ENCODE measurements at places on chromosomes 4 and X.
A peak's percentile ranks its signal among the peaks of the same experiment; 100 is the strongest.

DNA sequence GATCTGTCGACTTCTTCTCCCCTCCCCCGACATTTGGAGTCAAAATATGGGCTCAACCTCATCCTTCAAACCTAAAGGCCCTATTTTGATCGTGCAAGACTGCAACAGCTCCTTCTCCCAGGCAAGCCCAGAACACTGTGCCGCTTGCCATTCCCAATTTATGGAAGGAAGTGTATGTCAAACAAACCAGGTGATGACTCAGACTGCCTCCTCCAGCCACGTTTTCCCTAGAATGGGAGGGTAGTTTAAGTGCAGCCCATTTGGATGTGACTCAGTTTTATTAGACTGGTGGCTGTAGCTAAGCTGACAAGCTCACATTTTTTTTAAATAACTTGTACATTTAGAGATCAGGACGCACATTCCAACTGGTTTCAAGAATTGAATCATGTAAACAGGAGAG, 570.4 kb upstream of the DIPK2B start:
- no peak for DNase-seq

DNA sequence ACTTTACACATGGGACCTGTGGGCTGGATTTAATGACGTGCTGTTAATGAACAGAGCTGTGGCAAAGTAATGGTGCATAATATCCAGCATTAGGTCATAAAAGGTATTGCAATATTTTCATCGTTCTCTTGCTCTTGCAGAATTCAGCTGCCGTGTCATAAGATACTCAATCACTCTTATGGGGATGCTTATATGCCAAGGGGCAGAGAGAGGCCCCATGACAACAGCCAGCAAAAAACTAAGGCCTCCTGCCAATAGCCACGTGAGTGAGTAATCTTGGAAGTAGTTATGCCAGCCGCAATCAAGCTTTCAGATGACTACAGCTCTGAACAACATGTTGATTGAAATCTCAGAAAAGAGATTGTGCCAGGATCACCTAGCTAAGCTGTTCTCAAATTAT, 616.9 kb downstream of the FSTL5 start:
- no peak for DNase-seq

DNA sequence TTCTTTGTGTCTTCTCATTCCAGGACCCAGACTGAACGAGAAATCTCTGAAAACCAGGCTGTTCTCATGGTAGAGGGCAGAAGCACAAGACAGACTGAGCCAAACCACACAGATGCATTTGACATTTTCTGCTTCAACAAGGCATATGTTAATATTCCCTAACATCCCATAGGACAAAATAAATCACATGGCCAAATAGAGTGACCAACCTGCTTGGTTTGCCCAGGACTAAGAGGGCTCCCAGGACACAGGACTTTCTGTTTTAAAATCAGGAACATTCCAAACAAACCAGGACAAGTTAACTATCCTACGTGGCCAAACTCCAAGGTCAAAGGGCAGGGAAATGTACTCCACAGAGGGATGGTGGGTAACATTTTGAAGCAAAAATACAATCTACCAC, 11.7 kb downstream of the CTPS2 start:
- DNase-seq: no peak

DNA sequence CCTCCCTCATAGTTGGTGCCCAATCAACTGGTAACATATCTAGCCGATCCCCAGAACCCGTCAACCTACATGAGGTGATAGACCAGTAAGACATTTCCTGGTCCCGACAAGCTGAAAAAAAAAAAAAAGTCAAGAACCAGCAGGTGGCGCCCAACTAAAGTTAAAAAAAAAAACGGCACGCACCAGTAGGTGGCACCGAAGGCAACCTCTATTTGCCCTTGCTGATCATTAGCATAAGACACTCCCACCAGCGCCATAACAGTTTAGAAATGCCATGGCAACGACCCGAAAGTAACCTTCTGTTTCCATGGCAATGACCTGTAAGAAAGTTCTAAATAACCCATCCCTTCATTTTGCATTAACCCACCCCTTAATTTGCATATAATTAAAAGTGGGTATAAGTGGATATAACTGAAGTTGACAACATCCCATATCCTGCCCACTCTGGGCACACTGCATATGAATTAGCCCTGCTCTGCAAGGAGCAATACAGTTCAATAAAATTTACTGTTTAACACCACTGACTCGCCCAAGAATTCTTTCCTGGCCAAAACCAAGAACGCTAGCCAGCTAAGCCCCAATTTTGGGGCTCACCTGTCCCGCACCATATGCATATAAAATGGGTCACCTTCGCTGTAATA, 83.9 kb upstream of the SPANXB1 start:
- peak; percentile 23 for DNase-seq

GRCh38 chr4:124907881-124908280, 195.3 kb upstream of the ANKRD50 start:
- no peak for DNase-seq
